ENCODE measurements at places on chromosomes 13 and 19.

GRCh38 chr13:66716538-66716937, 513.6 kb downstream of the PCDH9 start:
- DNase-seq, result no peak

DNA sequence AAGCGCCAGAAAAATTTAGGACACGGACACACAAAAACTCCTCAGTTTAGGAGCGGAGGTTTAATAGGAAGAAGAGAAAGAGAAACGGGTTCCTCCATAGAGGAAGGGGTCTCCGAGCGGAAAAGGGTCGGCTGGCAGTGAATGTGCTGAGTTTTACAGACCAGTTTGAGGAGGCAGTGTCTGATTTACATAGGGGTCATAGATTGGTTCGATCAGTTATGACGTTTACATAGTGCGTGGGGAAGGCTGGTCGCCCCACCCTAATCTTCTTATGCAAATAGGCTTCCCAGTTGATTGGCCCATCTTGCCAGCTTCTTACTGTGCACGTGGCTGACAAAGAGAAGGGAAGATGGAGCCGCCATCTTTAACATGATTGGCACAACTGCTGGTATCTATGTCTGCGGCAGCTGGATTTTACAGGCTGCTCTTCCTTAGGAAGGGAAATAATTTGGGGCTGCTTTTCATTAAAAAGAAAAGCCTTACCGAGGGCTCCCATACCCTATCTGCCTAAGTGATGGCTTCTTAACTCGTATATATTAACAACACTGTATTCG, 1.2 kb upstream of the ZNF225 start:
- peak; percentile 23 for DNase-seq

- no peak for DNase-seq
Measured at GRCh38 chr13:77196052-77196618, 130.8 kb downstream of the MYCBP2 start.

DNA sequence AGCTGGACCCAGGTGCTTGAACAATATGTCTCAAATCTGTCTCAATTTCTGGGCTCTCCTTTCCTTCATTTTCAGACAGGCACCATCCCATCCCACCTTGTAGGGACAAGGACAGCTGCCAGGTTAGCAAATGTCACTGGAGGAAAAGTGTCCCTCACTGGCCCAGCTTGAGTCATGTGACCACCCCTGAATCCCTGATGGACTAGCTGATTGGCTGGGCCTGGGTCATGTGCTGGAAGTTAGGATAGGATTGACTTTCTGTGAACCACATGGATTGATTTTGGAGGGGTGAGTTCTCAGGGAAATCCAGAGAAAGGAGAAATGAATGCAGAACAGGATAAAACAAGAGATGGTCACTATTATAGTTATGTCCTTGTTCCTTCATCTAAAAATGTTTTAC, 28.2 kb upstream of the FXYD3 start:
- no peak for DNase-seq

DNA sequence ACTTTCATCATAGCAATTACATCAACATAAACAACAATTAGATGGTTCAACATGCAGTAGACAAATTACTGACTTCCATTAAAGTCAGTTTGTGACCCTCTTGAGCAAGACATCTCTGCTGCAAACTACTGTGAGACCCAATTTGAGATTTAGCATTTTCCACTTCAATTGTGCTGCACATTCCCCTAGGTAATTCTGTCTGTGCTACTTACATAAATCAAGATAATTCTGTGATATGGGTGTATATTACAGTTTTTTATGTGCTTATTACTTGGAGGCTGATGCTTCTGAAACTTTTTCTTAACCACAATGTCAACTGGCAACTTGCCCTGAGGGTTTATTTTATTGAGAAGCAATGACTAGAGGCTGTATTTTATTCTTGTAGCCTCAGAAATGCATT, 1714.4 kb downstream of the OLFM4 start:
- DNase-seq, result no peak

GRCh38 chr19:1884719-1885334, 469 bp downstream of the ABHD17A start:
- no peak for DNase-seq

GRCh38 chr13:44165221-44165888, 208.3 kb upstream of the SERP2 start:
- no peak for DNase-seq

DNA sequence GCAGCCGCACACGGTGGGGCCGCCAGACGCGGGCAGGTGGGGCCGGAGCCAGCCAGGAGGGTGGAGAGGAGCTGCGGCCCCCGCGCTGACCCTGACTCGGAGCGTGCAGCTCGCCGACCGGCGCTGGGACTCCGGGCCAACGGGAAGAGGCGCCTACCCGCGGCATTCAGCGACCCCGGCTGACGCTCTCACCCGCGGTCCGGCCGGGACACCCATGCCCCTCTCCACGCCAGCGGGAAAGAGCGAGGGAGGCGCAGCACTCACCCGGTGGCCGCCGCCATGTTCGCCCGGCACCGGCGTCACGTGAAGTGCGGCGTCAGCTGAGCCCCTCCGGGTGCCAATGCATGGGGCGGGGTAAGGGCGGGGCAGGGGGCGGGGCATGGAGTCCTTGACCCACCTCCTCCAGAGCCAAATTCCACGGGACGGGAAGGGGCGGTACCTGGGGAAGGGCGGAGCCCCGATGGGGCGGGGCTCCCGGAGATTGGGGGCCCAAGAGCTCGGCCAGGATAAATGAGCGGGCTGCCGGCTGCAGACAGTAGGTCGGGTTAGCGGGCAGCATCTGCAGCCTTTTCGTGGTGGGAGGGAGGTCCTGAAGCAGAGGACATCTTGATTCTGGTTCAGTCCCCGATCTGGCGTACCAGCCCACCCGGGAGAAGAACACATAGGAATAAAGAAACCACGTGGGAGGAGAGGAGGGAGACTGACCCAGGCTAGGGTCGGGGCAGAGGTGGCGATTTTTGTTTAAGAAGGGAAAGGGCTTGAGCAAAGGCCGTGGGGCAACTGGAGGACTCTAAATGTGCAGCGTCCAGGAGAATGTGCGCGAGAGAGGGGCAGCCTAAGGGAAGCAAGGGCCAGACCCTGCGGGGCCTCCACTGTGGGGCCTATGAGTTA, at the start of gene PEPD:
PEPD (minus strand) TSS at position 312 of the 891 bp plus-strand sequence; CDS start at position 281, 31 bp downstream.
- DNase-seq, result peak; percentile 94

- DNase-seq, result no peak
Measured at GRCh38 chr13:44317752-44318151, 55.9 kb upstream of the SERP2 start.

DNA sequence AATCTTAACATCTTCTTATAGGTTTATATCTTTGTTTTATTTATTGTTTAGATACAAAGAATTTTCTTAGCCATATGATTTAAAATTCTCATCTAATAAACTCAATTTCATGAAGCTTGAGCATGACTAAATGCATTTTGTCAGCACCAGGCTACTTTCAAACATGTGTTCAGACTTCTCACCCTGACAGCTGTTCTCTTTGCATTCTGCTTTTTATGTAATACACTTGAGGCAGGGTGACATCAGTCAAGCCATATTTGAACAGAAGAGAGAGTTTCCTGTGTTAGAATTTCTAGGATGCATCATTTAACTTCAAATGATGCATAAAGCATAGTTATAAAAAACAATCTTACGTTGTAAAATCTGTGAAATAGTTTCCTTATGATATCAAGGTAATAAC, 1295.1 kb upstream of the PCDH20 start:
- no peak for DNase-seq

DNA sequence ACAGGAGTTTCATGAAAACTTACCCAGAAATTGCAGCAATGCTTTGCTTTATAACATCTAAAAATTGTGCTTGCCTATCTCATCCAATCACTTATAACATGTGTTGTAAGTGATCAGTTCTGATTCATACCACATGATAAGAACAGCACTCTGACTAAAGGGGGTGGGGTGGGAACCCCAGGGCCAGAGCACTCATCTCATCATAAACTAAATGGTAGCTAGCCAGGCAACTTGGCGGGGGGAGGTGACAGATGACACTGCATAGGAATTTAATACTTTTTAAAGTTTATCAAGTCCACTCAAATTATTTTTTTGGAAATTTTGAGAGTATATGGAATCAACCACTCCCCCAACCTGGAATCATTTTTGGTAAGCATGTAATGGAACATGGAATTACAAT, 42.1 kb downstream of the FOXO1 start:
- peak; percentile 47 for DNase-seq

GRCh38 chr19:3645726-3646125, 19.1 kb upstream of the CACTIN start:
- DNase-seq, result no peak

DNA sequence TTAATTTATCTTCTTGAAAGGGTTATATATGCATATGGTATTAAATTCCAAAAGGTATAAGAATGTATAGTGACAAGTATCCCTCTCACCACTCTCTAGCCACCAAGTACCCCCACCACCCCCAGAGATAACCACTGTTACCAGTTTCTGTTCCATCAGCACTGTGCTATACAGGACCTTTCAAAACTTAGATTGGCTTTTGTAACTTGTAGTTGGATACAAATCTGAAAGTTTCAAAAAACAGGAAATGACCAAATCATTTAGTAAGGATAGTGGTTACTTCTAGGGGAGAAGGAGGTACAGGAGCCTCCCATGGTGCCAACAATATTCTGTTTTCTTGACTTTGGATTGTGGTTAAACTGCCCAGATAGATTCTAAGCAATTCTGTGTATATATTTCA, 56.7 kb downstream of the AKAP11 start:
- DNase-seq, result peak; percentile 32

- DNase-seq, result no peak
Measured at GRCh38 chr13:109091249-109091648, 461.8 kb downstream of the MYO16 start.

Data from activated CD4-positive, alpha-beta T cell treated with anti-CD3 and anti-CD28 coated beads, Interleukin-10, Interleukin-2, amounts not matched to agents 100 ng/mL and 50 ng/mL, durations not matched to agents 16 hours and 8 hours (primary cell).